T-helper 17 cell (primary cell): ENCODE measurements at places on chromosomes 1 and 21.

DNA sequence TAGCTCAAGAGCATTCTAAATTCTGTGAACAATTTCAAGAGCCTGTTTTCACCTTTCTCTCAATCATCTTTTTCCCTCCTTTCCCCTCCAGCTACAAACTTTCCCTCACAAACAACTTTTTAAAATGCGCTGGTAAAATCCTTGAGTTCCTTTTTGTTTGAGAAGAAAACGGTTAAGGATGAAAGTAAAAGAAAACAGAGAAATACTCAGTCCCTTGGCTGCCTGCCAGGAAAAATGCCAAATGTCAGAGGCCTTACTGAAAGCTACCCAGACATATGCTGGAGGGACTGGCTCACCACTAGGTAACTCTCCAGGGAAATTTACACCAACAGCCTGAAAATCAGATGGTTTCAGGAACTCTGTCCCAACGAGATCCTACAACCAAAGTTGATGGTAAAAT is 11.0 kb upstream of the SERBP1 start:
- no peak for DNase-seq

GRCh38 chr1:183281553-183282091 is 95.6 kb downstream of the LAMC2 start:
- DNase-seq, result peak; percentile 53

GRCh38 chr1:201294876-201295275 is 11.6 kb downstream of the PKP1 start:
- no peak for DNase-seq

- no peak for DNase-seq
Observed at GRCh38 chr21:36773117-36773516, 74.2 kb downstream of the SIM2 start.

DNA sequence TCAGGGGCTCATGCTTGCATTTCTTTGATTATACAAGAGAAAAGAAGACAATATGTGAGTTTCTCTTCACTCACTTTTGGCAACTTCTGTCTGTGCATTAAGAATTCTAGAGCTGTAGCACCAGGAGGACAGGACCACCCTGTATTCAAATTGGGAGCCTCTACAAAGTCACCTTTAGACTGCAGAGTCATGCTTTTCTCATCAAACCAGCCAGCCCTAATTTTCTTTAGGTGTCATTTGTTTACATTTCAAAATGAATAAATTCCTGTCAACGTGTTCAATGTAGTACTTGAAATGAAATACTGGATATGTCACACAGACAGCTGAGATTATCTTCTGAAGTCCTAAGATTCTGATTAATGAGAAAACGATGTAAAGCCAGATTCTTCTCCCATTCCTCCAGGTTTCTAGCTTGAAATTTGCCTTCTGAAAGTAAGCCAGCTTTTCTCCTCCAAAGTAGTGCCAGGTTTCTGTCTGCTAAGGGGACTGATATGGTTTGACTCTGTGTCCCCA is 177.2 kb downstream of the GRIK1 start:
- DNase-seq, result no peak

- DNase-seq, result no peak
Observed at GRCh38 chr1:10068605-10069294, 36.0 kb downstream of the UBE4B start.

DNA sequence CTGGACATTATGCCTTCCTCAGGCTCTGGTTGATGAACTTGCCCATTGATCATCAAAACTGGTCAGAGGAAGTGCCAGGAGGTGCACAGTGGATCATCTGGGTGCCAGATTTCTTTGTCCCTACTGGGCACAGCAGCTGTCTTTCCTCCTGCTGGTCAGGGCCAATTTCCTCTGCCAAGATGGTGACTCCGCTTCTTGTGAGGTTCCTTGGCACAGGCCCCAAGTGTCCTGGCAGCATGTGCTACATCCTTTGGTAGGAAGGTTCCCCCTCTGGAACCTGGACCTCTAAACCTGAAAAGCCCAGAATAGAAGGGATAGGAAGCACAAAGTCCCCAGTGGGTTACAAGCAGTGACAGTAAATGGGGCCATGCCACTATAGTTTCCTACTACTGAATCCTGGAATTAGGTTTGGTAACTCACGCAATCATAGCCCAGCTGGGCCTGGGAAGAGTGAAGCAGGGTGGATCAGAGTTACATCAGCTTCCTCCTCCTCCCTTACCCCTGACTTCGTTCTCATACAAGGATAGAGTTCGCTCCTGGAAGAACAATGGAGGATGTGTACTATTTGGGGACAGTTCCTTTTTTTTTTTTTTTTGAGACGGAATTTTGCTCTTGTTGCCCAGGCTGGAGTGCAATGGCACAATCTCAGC is 147.1 kb downstream of the CNIH3 start:
- no peak for DNase-seq

DNA sequence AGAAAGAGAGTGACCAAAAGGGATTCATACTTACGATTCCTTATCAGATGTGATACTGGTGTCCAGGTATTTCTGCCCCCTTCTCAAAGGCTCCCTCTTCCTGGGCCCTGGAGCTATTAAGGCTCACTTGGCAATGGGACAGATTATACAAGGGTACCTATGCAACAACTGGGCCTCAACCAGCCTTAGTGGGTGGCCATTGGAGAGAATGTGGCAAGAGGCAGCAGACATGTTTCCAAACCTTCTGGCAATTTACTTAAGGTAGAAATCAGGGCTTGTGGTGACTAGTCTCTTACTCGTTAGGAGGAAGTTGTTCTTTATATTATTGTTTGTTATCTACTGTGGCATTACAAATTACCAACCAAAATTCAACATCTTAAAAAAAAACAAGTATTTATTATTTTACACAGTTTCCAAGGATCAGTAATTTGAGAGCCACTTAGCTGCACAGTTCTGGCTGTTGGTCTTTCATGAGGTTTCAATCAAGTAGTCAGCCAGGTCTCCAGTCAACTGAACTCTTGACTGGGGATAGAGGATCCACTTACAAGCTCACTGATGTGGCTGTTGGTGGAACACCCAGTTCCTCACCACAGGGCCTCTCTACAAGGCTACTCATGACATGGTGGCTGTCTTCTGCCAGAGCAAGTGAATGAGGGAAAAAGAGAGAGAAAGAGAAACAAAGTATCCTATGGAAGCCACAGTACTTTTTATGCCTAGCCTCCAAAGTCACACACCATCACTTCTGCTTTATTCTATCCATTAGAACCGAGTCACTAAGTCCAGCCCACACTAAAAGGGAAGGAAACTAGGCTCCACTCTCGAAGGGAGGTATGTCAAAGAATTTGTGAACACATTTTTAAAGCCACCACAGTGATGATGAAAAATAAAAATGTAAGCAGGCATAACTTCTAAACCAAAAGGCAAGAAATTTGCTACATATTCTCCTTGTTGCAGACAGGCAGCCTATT is 10.7 kb downstream of the ZNF648 start:
- no peak for DNase-seq

DNA sequence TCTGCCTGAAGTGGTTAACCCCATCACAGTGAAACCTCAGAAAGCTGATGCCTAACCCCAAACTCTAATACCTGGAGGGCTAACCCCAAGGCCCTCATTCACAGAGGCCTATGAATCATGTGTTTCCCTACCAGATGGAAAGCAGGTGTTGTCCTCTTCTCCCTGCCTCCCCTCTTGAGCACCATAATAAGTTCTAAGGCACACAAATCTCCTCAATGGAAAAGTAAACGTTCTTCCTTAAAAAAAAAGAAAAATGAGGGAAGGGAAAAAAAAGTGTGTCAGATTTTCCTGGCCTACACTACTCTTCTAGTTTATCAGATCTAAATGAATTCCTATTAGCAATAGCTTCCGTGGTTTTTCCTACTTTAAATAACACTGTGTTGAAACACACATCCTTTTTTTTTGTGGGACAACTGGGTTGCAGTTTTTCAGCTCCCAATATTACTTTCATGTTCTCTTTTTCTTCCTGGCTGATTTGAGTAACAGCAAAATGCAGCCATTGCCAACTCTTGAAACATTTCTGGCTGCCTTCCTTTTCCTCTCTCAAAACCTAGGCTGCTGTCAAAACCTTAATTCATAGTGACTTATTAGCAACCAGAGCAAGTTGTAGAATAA is 43.2 kb downstream of the SLC44A3 start:
- no peak for DNase-seq

GRCh38 chr1:91872559-91873081 is 13.3 kb downstream of the TGFBR3 start:
- no peak for DNase-seq

- no peak for DNase-seq
Observed at GRCh38 chr1:198788561-198789064, 149.8 kb downstream of the PTPRC start.

DNA sequence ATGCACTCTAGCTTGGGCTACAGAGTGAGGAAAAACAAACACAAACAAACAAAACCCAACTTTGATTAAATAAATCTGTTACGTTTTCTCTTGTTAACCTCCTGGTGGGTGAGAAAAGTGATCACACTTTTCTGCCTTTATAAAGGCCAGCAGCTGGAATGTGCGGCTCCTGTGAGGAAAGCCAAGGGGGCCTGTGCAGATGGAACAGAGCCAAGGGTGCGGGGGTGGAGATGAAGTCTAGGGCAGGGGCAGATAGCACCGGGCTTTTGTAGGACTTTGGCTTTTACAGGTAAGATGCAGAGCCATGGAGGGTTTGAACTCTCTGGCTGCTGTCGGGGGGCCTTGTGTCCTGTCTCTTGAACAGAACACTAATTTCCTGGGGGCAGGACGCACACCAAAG is 40.7 kb upstream of the GPR37L1 start:
- no peak for DNase-seq

DNA sequence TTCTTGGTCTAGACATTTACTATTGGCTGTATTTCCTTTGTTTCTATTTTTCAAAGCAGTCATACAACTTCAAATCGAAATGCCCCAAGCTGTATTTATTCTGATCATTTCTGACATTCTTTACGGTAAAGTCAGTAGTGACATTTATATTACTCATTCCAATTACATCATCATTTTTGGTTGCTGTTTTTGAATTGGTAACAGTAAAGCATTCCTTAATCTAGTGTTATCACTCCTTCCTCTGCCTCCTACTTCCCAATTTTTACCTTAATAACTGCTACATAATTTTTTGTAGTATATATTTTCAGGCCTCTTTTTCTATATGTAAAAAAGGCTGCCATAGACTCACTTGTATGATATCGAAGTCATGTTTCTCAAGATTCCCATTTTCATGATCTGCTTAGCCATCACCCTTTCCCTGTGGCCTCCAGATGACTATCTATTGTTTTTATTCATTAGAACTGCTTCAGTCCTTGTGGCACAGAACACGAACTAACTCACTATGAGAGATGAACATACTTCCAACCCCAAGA is 167.2 kb downstream of the RUNX1 start:
- no peak for DNase-seq

DNA sequence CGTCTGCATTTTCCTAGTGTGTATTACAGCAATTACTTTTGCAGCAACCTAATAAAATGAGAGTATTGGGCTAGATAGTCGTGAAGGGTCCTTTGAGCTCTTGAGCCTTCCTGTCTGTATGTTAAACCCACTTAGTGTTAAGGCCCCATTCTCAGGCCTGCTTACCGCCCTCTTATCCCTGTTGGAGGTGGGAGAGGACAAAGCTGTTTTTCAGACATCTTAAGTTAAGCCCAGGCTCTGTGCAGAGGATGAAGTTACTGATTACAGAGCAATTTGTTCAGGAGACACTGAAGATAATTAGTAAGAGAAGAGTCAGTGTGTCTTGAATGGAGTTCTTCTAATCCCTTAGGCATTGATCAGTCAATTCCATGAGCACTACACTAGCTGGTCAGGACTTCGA is 114.6 kb downstream of the UCK2 start:
- DNase-seq, result no peak

- DNase-seq, result peak; percentile 76
Observed at GRCh38 chr1:18926315-18927081, 24.1 kb upstream of the ALDH4A1 start.

DNA sequence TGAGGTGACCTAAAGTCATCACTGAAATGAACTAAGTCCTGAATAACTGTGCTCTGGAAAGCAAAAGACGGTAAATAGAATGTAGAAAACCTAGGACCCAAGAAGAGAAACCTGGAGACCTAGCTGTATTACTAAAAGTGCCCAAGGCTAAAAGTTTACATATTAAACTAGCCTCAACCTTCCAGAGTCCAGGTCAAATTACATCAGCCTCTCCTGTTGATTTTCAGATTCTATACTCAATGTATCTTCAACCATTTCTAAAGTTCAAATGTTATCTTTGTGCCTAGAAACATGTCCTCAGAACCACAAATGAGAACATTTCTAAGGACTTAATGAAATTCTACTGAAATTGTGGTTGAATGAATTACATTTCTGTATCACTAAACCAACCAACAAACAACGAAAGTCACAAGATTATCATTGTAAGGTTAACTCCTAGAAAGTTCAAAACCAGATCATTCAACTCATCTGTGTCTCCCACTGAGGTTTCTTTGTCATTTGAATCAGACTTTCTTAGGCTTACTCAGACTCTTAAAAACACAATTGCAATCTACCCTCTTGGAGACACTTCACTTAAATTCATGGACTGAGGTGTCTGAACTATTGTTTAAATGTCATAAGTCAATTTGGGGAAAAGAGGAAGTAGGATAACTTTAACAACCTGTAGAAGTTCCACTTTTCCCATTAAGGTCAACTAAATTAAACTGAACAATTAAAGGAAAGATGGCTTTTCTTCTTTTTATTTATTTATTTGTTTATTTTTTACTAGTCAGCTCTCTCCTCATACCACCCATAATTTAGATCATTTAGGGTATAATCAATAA is 207.7 kb downstream of the BARHL2 start:
- DNase-seq, result no peak

GRCh38 chr1:81808760-81809159 is 8.0 kb downstream of the ADGRL2 start:
- DNase-seq, result no peak

- DNase-seq, result no peak
Observed at GRCh38 chr1:62809788-62810187, 25.9 kb downstream of the ATG4C start.

DNA sequence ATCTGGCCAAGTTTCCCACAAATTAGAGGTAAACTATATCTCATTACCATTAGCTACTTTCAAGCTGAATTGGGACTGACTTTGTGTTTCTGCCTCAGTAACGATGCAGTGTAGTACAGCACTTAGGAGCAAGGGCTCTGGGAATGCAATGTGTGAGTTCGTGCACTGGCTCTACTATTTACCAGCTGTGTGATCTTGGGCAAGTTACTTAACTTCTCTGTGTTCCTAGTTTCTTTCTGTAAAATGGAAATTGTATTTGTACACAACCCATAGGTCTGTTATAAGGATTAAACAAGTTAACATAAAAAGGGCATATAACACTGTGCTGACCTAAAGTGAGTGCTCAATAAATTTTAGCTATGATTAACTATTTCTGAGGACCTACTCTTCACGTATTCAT is 65.0 kb upstream of the CSF1 start:
- DNase-seq, result no peak

GRCh38 chr1:114334297-114334696 is 176.7 kb downstream of the TRIM33 start:
- no peak for DNase-seq
